ENCODE measurements at places on chromosomes 5 and 9.

- no peak for DNase-seq
Measured at GRCh38 chr5:96509721-96510350, 76.8 kb upstream of the PCSK1 start.

GRCh38 chr5:80761176-80761575, 106.4 kb upstream of the DHFR start:
- DNase-seq, result no peak

DNA sequence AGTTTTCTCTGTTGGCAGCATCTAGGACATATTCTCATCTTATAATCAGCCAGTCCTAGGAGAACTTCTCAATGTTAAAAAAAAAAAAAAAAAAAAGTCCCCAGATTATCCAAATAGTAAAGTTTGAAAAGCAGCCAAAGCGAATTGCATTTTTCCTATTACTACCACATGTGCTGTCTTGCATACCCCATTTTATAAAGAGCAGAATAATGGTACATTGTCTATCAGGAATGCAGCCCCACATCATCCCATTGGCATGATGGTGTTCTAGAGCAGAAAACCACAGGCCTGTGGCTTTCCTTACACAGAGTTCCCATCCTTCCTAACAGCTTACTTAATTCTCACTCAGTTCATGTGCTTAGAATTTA, 381.6 kb downstream of the TMEM38B start:
- no peak for DNase-seq

- peak; percentile 74 for DNase-seq
Measured at GRCh38 chr9:136093995-136094881, 851 bp downstream of the NACC2 start.

GRCh38 chr9:94144394-94144793, 60.1 kb downstream of the PTPDC1 start:
- DNase-seq, result no peak
